ENCODE measurements at places on chromosomes 2 and 18.

DNA sequence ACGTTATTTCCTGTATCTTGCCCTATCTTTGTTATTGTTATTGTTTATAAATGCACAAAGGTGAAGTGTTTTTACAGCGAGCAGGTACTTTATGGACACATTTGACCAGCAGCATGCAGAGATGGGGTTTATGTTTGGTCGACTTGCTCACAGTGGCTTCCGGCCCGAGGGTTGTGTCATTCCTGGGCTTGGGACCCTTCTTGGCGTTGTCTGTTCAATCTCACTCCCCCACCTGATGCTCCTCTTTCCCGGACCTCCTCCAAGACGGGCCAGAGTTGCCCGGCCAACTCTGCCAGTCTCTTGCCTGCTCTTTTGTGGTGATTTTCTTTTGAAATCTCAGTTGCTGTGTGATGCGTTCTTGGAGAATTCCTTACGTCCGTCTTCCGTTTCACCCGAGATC lies 153.9 kb downstream of the TWIST2 start:
- DNase-seq = no peak

- DNase-seq = no peak
These were observed 285.4 kb upstream of the ZNF804A start for GRCh38 chr2:184312970-184313369.

DNA sequence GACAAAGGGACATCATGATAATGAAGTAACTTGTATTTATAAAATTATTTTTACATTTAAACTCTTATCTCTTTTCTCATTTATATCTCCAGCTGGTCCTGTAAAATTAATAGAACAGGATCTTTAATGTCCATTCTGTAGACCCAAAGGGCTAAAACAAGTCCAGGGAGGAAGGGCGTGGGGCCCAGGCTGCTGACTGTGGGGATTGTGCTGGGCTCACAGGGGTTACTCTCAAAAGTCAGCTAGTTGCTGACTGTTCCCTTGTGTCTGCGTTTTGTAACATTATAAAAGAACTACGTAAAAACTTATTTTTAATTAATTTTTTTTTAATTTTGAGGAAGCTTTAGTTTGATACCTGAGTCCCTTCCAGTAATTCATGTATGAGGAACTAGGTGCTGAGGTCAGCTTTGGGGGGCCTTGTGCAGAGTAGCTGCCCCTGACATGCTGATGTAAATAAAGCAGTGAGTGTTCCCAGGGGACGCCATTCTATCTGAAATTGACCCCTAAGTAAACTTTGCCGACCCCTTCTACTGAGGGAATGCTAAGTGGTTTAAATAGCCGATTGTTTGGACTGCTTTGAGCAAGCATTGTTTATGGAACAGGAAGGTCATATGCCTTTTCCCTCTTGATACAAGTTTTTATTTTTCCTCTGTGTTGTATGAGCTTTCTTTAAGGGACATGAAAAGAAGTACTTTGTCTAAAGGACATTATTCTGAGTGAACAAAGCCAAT lies 56.4 kb downstream of the MERTK start:
- no peak for DNase-seq

GRCh38 chr2:59440491-59440890 lies 1113.0 kb downstream of the BCL11A start:
- DNase-seq = no peak

DNA sequence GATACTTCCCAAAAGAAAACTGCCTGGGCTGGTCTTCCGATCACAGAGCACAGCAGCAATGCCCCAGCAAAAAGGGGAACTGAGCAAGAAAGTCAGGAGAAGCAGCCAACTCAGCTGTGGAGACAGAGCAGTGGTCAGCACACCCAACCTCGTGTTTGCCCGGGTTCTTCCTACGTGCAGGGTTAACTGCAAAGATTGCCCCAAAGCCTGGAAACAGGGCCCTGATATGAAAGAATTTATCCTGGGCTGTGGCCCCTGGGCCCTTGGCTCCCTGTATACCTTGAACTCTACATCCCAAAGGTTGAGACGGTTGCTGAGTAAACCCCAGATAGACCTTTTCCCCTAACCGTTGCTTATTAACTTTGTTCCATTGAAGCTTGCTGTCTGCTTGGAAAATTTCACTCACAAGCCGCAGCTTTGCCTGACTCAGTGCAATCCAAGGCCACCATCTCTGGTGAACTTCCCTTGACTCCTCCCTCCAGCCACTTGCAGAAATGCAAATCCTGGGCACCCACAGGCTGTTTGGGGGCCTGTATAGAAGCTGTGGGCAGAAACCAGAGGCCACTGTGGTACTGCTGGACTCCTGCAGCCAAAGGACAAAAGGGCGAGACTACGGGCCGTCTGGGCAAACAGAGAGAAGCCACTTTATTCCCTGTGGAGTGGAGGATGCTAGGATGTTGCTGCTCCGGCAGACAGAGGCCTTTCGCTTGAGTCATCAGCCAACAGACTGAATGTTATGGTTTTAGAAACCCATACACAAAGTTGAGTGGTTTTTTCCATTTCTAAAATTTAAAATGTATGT lies 18.2 kb downstream of the NRP2 start:
- DNase-seq = peak; percentile 43

DNA sequence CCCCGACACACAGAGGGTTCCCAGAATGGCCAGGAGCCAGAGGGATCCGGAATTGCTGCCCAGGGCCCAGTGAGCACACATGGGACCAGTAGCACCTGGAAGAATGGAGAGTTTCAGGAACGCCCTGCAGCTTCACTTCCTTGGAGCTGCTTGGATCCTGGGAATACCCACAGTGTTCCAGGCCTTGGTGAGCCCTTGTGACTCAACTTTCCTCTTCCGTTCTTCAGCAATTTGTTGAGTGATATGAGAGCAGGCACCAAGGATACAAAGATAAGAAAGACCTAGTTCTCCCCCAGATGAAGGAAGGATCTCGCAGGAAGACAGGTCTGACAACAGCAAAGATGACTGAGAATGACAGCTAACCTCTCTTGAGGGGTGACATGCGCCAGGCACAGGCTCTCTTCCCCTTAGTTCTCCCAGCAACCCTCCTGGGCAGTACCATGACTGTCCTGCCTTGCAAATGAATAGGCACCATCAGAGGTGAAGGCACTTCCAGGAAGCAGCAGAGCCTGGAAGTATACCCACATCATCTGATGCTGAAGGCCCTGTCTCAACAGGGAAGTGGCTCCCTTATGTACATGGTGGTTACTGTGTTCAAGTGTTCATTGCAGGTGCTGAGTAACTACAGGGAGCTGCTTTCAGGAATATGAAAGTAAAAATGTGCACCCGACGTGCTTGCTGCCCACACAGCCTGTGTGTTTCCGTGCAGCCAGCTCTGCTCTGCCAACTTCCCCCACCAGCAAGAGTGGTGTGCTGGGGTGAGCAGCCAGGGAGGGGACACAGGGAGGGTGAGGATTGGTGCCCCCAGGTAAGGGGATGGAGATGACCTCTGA lies 116.2 kb downstream of the STPG4 start:
- no peak for DNase-seq

DNA sequence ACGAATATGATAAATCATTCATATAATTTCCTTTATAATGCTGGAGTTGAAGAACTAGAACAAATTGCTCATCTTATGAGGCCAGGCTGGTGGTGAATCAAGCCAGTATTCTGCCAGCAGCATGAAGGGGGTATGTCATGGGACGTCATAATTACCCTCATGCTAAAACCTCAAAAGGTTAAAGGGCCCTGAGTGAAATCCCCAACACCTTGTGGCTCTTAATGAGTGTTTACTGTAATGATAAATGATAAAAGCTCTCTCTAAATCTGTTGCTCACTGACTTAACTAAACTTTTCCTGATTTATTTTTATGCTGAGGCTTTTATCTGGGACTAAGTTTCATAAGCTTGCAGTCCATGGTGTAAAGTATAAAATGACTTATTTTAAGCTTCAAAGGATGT lies 18.3 kb upstream of the NEDD4L start:
- DNase-seq = no peak

GRCh38 chr2:20666304-20667150 lies at the start of gene GDF7:
Gene GDF7, plus strand, starts transcription at chr2:20667144. Its CDS starts 96 bp downstream, at chr2:20667240.
- peak; percentile 31 for DNase-seq

GRCh38 chr2:95376311-95377215 lies 25.9 kb upstream of the FAHD2A start:
- DNase-seq = no peak

DNA sequence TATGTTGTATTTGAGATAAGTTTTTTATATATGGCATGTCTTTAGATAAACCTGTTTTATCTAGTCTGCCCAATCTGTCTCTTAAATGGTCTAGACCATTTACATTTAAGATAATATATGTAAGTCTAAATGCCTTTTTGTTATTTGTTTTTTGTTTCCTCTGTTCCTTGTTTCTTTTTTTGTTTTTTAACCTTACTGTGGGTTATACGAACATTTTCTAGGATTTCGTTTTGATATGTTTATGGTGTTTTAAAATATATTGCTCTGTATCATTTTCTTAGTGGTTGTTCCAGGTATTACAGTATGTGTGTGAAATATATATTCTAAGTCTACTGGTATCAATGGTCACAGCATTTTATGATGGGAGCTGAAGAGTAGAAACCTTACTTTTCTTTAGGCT lies 13.3 kb downstream of the BCL2L11 start:
- DNase-seq = no peak

- DNase-seq = no peak
These were observed 10.9 kb downstream of the TMEM87B start for GRCh38 chr2:112065966-112066365.

GRCh38 chr18:76808561-76808960 lies 13.8 kb upstream of the ZNF236 start:
- no peak for DNase-seq

DNA sequence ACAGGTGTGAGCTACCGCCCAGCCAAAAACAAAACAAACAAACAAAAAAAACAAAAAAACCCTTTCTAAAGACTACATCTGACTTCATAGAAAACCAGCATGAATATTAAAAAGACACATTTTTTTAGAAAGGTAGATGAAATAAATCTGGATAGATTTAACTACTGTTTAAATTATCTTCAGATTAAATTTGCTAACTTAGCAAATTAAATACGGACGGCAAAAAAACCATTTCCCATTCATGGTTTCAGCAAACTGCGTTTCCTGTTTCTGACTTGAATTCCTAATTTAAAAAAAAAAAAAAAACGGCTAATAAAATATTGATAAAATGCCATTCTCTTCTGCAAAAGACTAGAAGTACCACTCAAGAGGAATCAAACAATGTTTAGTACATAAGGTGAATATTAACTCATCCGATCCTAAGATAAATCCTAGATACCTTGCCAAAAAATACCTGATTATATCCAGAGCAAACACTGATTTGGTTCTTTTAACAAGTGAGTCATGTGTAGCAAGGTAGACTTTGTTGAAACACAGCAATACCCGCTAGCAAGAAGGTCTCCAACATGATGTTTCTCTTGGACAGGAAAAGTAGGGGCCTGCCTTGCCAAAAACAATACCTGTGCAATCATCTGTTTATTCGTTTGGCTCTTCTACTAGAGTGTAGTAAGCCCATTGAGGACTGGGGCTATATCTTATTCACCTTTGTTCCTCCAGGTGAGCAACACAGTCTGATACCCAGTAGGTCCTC lies 96.2 kb downstream of the BARD1 start:
- no peak for DNase-seq

- DNase-seq = no peak
These were observed 52.2 kb downstream of the ODC1 start for GRCh38 chr2:10395893-10396292.

- no peak for DNase-seq
These were observed 544.0 kb upstream of the FAM98A start for GRCh38 chr2:34143149-34143548.

- no peak for DNase-seq
These were observed 122.3 kb upstream of the DOCK10 start for GRCh38 chr2:225164401-225165050.

DNA sequence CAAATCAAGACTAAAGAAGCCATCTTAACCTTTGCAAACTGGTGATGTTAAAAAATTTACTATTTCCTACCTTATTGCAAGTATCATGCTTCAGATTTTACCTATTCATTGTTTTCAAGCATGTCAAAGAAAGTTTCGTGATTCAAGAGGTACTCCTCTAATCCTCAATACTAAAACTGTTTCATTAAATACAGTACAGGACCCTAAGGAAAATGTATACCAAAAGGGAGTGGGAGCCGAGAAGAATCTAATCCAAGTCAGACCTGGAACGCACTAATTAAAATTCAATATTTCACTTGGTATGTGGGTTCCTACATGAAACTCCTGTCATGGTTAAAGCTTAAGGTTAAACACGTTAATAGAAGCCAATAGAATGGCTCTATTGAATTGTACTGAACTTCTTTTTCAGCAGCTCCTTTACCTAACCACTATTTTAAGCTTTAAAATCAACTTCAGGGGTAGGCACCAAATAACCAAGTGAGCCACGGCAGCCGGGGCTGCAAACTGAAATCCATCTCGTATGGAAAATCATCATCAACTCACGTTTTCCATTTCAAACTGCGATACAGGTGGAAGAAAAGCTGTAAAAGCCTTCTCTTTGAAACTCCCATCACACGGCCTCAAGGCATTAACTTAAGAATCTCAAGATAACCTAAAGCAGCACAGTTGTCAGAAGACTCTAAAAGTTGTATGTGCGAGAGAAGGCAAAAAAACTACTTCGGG lies 188.8 kb downstream of the ZEB2 start:
- DNase-seq = no peak

DNA sequence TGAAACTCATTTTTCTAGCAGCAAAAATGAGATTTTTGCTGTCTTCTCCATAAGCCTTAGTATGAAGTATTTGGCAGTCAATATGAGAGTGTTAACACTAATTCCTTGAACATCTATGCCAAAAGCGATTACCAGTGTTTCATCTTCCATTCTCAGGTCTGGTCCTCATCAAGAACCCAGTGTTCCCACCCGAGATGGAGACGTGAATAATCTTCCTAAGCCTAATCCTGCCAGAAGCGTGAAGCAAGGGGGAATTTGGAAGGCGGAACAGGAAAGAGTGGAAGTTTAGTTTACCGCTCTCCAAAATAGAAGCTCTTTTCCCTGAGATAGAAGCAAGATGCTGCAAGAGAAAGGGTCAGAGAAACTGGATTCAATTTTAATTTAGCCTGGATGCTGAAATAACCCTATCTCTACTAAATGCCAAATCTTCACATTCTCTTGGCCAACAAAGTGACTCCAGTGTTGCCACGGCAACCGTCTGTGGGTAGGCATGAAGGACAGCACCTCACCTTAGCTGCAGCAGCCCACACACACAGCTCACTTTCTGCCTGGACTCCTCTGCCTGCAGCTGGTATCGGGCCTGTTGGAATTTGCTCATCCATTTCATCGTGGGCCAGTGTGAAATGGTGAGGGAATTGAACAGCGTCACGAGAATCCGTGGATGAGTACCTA lies 711.1 kb downstream of the CBLN2 start:
- DNase-seq = no peak
